ENCODE measurements at places on chromosomes 2 and 18. TPM values are rescaled to one million over a fixed set of nuclear protein-coding genes. Genes with fewer than 3 reads are reported as not detected.

Gene TTN
- 1.0 TPM for total RNA-seq

GRCh38 chr2:222448748-222449181 is 24.4 kb downstream of the SGPP2 start:
- DNase-seq = peak; percentile 32

DNA sequence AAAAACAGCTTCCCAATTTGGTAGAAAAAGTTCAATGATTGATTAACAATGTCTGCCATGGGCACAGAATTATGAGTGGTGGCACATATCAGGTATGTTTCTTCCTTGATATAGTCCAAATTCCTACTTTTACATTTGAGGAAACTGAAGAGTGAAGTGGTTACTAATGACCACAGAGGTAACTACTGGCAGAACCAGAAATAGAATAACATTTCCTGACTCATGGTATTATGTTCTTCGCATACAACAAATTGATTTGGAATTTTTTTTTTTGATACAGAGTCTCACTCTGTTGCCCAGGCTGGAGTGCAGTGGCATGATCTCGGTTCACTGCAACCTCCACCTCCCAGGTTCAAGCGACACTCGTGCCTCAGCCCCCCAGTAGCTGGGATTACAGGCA is 6.0 kb upstream of the NFE2L2 start:
- no peak for DNase-seq

GRCh38 chr2:124485659-124486058 is 460.6 kb downstream of the CNTNAP5 start:
- no peak for DNase-seq

DNA sequence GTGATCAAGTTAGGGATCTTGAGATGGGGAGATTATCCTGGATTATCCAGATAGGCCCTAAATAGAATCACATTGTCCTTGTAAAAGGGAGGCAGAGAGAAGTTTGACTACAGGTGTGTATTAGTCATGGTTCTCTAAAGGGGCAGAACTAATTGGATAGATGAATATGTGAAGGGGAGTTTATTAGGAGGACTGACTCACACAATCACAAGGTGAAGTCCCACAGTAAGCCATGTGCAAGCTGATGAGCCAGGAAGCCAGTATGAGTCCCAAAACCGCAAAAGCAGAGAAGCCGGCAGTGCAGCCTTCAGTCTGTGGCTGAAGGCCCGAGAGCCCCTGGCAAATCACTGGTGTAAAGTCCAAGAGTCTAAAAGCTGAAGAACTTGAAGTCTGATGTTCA is 275.8 kb downstream of the KCNS3 start:
- DNase-seq = no peak

DNA sequence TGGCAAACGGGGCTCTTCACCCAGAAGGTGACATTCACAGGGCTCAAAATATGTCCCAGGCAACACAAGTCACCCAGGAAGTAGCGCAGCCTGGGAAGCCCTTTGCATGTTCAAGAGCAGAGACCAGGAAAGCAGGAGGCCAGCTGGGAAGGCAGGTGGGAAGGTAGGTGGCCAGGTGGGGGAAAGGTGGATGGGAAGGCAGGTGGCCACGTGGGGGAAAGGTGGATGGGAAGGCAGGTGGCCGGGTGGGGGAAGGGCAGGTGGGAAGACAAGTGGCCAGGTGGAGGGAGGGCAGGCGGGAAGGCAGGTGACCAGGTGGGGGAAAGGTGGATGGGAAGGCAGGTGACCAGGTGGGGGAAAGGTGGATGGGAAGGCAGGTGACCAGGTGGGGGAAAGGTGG is 102.7 kb downstream of the ZNF516 start:
- no peak for DNase-seq

DNA sequence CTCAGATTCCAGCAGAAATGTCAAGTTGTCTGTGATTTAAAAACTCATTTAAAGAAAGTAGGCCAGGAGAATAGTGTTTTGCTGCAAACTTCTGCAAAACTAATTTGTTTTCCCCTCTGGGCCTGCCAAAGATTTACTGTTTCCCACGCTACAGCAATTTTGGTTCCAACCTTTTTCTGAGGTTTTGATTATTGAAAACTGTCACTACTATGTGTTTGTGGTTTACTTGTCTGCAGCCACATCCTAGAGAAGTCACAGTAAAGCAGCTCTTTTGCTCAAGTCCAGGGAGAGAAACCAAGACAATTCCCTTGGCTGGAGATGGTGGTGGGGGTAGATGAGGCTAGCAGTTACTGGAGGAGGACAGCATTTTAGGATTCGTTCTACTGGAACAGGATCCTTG is 12.8 kb downstream of the IL1R2 start:
- no peak for DNase-seq

DNA sequence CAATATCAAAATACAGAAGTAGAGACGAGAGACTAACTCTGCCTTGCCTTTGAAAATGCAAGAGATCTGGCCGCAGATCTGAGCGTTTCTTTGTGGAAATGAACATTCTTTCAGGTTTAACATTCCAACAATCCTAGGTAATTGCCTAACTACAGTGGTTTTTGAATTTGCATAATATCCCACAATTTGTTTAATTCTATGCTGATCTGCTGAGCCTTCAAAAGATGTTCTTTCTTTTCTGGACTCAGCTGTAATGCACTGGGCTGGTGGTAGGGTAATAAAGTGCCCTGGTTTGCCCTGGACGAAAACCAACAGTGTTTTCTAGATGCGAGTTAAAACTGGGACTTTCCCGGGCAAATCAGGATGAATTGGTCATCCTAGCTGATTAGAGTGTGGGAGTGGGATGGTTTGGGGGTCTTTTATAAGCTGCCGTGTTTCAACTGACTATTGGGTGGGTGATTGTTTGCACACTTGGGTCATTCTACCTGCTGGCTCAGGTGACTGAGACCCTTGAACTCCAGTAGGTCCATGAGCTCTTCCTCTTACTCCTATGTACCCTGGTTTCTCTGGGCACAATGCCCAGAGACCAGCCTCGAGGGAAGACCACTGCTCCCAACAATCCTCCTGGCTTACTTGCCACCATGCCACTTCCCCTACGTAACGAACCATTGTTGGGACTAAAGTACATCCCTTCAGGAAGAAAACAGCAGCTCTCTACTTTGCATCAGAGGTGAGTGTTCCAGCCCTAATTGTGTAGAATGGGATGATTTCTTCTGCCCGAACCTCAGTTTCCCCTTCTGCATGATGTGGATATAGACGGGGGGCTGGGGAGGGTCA is 3.4 kb upstream of the PAX8 start:
- DNase-seq = no peak

DNA sequence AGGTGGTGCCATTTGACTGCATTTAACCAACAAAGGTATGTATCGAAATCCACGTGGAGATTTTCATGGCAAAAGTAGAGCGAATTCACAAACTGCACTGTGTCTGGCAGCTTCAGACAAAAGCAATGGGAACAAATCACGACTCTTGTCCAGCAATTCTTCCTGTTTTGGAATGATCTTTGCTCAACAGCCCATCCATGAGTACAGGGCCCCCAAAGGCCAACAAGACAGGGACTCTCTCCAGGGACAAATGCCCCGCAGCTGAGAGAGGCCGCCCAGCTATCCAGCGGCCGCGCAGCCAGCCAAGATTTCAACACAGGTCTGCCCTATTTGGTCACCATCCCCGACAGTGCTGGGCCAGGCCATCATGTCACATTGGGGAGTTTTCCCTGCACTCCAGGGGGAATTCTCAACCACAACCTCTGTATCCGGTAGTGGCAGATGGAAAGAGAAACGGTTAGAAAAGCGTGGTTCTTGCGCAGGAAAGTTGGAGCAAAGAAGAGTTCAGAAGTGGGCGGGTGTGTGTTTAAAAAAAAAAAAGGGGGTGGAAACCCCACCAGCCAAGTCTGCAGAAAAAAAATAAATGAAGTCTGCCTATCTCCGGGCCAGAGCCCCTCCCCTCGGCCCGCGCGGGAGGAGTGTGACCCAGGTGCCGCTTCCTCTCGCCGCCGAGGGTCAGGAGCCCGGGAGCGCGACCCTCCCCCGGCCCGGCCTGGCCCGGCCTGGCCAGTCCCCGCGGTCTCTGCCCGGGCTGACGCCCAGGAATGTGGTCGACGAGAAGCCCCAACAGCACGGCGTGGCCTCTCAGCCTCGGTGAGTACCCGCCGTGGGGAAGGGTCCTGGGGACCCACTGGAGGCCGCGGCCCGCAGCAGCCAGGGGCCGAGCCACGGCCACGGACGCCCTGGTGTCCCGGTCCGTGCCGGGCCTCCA is at the start of gene GYPC:
Gene GYPC (plus strand): TSS at position 659 of the 931 bp plus-strand sequence. CDS start 106 bp downstream, at position 765.
- peak; percentile 74 for DNase-seq
